ENCODE measurements at places on chromosomes 1 and 21.

GRCh38 chr1:203286161-203286984 lies 18.9 kb upstream of the BTG2 start:
- DNase-seq: no peak

- no peak for DNase-seq
Observed at GRCh38 chr1:151143986-151144385, 2.4 kb downstream of the SEMA6C start.

- no peak for DNase-seq
Observed at GRCh38 chr1:54973205-54973921, 7.1 kb upstream of the TMEM61 start.

- no peak for DNase-seq
Observed at GRCh38 chr21:40162075-40162474, 294.8 kb downstream of the PCP4 start.

DNA sequence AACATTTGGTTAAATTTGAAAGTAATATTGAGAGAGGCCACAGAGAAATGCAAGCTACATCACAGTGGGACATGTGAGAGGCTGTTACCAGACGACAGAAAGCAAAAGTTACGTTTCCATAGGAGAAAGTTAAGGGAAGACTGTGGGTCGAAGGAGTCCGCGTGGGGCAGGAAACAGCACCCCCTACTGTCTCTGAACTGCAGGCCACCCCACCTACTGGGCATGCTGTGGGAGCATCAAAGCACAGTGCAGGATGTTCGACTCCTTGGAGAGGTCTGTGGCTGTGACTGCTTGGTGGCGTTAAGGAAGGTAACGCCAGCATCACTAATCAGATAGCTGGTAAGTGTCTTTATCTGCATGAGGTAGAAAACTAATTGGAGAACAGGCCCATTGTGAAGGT lies 123.9 kb downstream of the PTBP2 start:
- peak; percentile 3 for DNase-seq

DNA sequence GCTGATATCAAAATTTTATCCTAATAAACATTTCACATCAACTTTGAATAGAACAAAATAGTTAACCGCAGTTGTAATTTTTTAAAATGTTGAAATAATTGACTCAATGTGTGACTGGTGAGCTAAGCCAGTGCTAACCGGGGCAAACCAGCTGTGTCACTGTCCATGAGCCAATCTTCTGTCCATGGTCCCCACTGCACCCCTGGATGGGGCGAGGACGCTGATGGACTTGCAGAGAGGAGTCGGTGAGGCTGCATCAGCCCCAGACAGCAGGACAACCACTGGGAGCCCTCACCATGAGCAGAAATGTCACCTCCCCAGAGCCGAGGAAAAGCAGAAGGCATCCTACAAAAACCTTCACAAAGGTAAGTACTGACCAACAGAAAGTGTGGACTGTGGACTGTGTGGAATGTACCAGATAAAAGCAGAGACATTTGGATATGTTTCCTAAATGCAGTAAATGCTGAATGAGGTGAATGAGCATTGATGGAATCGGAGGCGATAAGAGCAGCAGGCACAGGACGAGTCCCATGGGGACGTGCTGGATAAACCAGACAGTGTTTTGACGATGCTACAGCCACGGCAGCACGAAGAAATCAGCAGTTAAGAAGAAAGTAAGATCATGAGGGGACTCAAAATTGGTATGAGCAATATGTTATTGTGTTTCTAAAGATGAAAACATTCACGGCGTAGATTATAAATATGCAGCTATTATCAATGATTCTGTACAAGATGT lies 115.0 kb upstream of the BACE2 start:
- DNase-seq: no peak

DNA sequence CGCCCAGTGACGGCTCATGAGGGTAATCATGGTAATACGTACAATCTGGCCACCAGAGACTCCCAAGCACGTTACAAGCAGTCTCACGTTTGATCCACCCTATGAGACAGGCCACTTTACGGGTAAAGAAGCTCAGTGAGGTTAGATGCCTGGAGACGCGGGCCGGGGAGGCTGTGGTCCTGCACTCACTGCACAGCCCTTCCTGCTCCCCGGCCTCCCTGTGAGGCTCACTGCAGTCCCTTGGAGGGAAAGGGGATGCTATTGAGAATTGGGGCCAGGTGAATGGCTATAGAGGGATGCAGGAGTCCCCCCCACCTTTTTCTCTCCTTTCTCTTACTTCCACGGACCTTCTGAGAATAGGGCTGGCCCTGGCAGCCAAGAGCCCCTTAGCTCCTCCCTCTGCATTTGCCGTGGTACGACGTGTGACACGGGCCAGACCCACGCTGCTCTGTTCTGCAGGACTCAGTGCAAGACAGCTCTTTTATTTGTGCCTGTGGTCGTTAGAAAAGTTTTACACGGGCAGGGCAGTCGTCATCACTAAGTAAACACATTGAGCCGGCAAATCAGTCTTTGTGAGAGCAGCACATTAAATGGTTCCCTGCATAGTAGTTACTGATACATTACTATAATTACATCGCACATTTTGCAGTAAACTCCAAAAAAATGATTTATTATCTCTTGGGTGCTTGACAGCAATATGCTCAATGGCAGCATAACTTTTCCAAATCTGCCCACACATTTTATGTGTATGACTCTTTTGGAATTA lies 18.8 kb downstream of the KIF26B start:
- no peak for DNase-seq

Measured in stimulated activated CD4-positive, alpha-beta T cell treated with anti-CD3 and anti-CD28 coated beads, Interleukin-4, amount 100 ng/mL, for 4 hours (primary cell).